ENCODE measurements at places on chromosomes 2 and 18.
A peak's percentile ranks its signal among the peaks of the same experiment; 100 is the strongest.

GRCh38 chr2:127106457-127106990 is 430 bp downstream of the BIN1 start:
- peak; percentile 22 for DNase-seq

DNA sequence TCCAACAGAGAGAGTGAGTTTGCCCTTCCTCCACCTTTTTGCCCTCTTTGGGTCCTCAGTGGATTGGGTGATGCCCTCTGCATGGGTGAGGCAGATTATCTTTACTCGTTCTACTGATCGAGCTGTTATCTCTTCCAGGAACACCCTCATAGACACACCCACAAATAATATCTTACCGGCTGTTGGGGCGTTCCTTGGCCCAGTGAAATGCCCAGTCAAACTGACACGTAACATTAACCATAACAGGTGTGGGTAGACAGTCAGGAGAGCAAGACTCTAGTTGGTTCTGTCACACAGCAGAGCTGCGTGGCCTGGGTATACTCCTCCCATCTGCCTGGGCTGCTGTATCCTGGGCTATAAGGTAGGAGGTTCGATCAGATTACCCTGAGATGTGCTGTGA is 144.1 kb downstream of the AGAP1 start:
- no peak for DNase-seq

- no peak for DNase-seq
These were observed 34.7 kb upstream of the DTNB start for GRCh38 chr2:25707927-25708590.

DNA sequence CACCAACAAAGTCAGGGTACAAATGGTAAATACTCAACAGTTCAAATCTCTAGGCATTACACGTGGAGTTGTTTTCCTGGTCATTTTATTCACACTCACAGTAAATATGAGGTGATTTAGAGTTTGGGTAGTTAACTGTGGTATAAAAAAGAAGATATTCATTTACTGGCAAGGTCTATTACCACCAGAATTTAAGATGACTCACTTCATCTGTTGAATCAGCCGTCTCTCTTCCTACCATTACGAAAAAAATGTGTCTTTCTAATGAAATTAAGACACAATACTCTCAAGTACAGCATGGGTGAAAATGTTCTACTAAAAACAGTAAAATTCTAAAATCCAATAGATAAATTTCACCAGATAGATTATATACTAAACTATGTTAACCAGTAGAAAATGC is 21.0 kb upstream of the GPR75 start:
- DNase-seq, result no peak

DNA sequence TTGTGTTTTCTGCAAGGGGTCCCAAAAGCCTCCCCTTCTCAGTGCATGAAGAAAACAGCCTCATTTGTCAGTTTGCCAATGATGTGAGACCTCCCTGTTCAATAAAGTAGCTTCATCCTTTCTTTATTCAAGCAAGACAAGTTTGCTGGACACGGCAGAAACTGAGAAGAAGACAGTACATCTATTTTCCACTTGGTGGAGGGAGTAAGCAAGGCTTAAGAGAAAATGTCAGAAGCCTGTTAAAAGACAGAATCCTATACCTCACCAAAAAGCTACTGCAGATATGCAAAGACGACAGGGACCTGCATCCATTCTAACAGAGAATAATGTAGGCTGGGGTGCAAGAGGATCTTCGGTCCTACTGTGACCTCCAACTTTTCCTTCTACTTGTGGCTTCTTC is 506.8 kb upstream of the VRK2 start:
- no peak for DNase-seq

DNA sequence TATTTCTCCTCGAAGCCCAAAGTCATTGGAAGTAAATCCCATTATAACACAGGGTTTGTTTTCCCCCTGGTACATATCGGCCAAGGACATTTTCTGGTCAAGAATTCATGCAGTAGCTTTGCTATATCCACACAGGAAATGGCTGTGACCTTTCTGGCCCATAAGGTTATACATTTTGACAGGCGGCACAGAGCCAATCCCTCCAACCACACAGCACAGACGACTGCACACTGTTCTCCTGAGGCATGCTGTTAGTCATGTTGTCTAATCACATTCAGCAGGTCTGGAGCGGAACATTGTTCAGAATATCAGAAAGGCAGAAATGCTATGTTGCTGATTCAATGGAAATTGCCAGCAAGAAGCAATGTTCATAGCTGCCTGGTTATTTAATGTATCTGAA is 742.3 kb upstream of the SLC8A1 start:
- DNase-seq, result peak; percentile 78

DNA sequence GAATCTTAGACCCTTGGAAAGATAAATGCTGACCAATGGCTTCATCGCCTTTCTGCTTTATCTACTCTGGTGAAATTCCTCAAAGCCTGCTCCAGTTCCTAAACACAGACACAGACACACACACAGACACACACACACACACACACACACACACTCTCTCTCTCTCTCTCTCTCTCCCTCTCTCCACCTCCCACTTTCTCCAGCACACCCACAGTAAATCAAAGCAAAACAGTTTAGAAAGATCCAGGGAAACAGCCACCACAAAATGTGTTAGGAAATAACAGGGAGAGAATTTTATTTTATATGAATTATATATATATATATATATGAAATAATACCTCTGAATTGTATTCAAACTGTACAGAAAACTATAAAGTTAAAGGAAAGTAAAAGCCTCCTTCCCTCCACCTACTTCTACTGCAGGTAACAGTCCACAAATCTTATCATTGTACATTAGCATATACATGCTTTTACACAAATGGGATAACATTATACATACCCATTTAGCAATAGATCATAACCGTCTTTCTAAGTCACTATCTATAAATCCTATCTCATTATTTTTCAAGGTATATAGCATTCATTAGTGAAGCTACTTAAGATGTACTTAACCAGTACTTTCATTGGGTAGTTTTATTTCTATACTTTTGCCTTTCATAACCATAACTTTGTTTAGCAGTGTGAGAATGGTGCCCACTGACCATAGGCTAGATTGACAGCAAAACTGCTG is 38.5 kb downstream of the MREG start:
- no peak for DNase-seq

DNA sequence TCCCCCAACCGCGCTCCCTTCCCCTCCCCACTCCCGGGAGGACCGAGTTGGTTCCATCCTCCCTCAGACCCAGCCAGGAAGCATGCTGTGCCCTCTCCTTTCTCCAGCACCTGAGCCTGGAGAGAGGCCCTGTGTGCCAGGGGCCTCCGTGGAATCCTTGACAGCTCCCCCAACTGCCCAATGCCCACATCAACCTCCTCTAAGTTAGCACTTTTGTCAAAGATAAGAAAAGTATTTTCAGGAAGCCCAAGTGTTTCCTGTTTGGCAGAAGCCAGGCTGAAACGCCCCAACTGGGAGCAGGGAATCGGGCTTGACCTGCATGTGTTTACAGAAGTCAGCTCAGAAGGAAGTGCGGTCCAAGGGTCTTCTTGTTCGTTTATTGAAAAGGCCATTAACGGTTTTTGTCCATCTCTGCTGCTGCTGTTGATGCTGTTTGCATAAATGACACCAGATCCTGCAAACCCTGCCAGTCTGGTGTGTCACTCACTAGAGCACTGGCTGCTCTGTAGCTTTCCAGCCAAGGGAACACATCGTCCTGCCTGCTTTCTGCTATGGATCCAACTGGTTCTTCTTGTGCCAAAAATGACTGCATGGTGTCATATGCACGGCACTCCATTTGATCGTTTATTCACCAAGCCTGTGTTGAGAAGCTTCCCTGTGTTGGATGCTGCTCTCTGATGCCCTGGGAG is 35.4 kb upstream of the COL6A3 start:
- DNase-seq, result no peak

DNA sequence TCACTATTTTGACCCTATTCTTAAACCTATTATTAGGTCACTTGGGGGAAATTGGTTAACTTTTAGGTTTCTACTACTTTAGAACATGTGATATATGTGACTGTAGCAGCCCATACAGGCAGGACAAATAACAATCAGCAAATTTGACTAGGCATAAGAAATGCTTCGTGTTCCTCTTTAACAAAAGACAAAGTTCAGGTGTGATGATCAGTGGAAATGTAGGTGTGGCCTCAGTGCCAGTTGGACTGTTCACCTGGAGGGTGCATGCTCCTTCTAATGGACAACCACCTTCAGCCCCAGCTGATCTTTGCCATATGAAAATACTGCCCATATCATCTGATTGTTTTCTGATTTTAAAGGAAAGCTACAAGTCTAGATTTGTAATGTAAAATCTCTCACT is 6.4 kb downstream of the PDK1 start:
- DNase-seq, result no peak

Data from BE2C (cell line).